ENCODE measurements at places on chromosomes 6 and 20.

DNA sequence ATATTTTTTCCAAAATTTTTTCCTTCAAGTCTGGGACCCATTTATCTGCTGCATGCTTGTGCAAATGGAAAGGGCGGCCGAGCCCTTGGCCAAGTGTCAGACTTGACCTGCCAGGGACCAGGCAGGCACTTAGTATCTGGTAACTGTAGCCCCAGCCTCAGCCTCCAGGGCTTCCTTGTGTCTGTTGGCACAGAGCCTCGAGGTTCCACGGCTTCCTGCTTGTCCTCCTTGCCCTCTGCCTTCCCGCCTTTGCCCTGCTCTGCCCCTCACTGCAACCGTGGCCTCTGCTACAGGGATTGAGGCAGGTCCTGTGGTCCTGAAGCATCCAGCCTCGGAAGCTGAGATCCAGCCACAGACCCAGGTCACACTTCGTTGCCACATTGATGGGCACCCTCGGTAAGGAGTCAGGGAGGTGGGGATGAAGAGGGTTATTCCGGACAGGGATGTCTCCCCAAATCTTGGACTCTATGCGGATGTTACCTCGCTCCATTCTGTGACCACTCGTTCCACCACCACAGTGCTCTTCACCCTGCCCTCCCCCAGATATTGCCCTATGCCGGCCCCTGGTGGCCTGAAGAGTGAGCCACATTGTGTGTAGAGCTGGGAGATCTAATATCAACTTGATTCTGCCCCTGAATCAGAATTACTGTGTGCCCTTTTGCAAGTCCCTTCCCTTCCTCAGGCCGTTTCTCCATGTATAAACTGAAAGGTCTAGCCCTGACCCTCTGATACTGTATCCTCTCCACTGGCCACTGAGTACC, 41.5 kb upstream of the SRF start:
- DNase-seq = no peak

DNA sequence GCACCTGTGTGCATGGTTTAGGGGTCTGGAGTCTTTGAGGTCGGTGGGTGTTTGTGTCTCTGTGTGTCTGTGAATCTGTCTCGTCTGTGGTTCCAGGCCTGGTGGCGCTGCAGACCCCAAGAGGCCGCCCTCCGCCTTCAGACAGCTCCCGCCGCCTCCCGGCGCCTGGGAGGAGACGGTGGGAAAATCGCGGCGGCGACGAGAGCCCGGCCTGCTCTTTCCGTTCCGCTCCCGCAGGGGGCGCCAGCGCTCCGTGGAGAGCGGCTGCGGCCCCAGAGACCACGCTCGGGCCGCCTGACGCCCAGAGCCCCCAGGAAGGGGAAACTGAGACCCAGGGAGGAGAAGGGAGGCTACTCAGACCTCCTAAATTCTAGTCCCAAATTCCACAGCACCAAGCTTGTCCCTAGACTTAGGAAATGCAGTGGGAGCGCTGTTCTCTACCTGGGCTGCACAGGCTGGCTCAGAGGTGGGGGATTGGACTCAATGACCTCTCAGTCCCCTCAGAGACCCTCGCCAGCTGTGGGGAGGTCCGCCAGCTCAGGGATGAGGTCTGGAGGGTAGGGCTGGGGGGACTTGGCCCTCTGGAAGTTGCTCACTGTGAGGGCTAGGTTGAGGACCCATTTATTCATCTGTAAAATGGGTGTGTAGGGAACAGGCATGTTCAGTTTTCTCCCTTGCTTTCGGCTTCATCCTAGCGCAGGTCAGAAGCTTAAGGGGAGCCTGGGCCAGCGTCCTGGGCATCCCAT, 36.9 kb upstream of the BLCAP start:
- no peak for DNase-seq

DNA sequence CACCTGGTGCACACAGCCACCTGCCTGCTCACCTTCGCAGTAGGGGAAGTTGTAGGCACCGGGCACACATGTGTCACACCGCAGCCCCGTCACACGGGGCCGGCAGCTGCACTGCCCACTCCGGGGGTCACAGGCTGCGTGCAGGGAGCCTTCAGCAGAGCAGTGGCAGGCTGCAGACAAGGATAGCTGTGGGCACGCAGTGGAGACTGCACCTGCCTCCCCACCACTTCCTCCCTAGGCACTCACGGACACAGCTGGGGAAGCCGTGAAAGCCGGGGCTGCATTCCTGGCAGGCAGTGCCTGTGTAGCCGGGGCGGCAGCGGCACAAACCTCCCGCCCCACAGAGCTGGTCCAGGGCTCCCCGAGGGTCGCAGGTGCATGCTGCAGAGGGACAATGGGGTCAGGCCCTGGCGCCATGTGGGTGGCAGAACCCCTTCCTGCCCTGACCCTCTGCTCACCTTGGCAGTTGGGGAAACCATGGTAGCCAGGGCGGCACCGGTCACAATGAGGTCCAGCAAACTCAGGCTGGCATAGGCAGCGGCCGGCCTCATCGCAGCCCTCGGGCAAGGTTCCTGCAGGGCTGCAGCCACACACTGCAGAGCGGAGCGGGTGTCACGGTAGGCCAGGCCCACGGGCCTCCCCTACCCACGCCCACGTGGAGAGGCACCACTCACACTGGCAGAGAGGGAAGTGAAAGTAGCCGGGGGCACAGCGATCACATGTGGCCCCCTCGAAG, 29.4 kb downstream of the LAMA5 start:
- DNase-seq = no peak

- DNase-seq = no peak
Observed at GRCh38 chr6:83838727-83839126, 14.4 kb upstream of the RIPPLY2 start.

- DNase-seq = no peak
Observed at GRCh38 chr20:63268671-63269439, 3.8 kb upstream of the ARFGAP1 start.

GRCh38 chr20:15205719-15206118, 868.3 kb upstream of the FLRT3 start:
- DNase-seq = no peak

- DNase-seq = no peak
Observed at GRCh38 chr6:150646228-150646627, 46.5 kb downstream of the PLEKHG1 start.

DNA sequence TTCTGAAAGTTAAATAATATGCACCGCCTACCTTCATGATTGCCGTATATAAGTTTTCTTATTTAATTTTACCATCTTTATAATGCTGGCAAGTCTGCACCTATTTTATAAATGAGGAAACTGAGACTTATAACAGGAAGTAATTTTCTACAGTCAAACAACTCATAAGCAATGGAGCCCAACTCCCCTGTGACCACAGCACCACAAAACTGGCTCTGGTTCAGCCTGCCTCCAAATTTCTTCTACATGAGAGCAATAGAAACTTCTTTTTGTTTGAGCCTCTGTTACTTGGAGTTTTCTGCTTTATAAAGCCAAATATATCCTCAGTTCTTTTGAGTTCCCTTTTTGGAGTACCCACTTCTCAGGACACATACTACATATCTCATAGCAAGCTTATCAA, 131.1 kb upstream of the HSF2 start:
- no peak for DNase-seq

GRCh38 chr20:62266340-62266739, 28.0 kb downstream of the OSBPL2 start:
- DNase-seq = no peak

- peak; percentile 6 for DNase-seq
Observed at GRCh38 chr6:72826037-72826436, 204.2 kb downstream of the KCNQ5 start.

DNA sequence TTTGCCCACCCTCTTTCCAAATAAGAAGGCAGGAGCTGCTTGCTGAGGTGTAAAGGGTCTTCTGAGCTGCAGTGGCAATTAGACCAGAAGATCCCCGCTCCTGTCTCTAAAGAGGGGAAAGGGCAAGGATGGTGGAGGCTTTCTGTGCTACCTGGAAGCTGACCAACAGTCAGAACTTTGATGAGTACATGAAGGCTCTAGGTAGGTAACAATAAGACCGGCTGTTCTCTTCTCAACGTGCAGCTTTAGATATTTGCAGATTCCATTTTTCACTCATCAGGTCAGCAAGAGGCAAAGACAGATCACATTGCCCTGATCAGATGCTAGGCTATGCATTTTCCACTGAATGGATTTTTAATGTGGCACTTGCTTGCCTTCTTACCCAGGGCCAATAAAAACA, at the start of gene FABP7:
Gene FABP7, plus strand, starts transcription at position 50 of the 400 bp plus-strand sequence. Its CDS starts 79 bp downstream, at position 129.
- no peak for DNase-seq

DNA sequence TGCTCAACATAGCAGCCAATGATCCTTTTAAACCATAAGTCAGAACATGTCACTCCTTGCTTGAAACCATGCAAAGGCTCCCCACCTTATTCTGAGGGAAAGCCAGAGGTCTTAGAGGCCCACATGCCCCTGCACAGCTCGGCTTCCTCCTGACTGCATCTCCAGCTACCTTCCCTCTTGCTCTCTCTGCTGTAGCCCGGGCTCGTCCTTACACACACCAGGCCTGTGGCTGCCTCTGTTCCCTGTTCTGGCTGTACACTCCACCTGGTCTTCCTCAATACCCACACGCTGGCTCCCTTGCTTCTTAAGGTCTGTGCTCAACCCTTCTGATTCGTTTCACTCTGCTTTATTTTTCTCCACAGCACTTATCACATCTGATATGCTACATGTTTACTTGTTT, 116.2 kb downstream of the TNFAIP3 start:
- no peak for DNase-seq

- DNase-seq = no peak
Observed at GRCh38 chr6:19041906-19042305, 654.8 kb downstream of the RNF144B start.

DNA sequence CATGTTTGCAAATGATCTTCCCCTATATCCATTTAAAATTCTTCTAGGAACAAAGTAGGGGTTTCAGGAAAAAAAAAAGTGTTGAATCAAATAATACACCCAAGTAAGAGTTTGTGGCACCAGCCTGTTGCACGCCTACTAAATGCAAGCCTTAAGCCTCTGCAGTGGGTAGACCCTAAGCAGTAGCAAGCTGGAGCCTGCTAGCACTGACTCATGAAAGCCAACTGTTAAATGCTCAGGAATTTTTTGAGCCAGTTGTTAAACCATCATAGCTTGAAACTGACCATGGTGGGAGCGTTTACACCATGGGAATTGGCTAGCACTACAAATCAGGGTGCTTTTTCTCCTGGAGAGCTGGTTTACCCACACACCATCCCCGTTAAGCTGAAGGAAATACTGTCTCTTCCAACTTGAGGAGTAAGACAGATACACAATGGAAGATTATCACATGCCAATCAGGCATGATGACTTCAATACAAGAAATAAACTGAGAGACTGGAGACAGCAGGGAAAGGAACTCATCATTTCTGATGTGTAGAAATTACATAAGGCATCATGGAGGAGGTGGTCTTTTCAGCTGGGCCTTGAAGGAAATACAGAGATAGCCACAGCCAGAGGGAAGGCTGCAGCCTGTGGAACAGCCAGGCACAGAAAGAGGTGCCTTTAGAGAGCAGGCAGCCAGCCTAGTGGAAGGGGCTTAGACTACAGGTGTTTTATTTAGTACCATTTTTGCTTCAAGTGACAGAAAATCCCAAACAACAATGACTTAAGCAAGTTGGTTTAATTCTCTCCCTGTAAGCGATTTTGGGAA, 110.8 kb downstream of the SNX5 start:
- no peak for DNase-seq

DNA sequence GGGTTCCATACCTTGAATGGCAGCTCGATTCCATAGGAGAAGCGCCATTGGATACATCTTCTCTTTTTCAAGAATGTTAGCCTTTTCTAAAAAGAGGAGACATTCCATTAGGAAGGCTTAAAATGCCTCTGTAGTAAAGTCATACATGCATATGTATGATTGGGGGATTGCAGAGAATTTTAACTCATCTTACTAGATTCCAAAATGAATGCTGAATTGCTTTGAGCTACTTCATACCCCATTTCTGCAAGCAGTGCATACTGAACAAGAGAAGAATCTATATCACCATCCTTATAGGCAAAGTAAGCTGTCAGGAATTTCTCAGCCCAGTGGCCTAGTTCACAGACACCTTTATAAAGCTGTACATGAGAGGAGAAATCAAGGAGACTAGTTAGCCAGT, 80.3 kb downstream of the NDUFAF5 start:
- DNase-seq = no peak

GRCh38 chr6:156852147-156852857, 75.1 kb downstream of the ARID1B start:
- no peak for DNase-seq

- DNase-seq = no peak
Observed at GRCh38 chr6:2132416-2132815, 113.0 kb downstream of the GMDS start.

- no peak for DNase-seq
Observed at GRCh38 chr20:50298554-50299324, 108.1 kb downstream of the CEBPB start.

DNA sequence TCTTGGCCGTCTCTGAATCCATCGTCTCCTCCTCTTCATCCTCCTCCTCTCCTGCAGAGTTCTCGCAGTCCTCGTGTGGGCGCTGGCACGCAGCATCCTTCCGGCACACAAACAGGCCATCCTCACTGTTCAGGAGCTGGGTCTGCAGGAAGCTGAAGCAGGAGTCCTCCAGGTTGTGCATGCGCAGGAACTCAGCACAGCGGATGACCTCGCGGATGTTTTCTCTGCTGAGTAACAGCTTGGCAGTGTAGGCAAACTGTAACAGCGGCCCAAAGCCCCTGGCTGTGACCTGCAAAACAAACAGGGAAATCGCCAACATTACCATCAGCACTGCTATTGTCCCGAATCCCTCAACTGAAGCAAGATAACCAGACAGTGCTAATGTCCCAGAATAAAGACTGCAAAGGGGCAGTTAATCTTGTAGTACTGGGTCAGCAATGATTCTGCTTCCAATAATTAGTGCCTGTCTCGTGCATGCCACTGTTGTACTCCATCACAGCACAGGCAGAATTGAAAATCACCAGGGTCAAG, 57.4 kb downstream of the GJA10 start:
- DNase-seq = no peak

DNA sequence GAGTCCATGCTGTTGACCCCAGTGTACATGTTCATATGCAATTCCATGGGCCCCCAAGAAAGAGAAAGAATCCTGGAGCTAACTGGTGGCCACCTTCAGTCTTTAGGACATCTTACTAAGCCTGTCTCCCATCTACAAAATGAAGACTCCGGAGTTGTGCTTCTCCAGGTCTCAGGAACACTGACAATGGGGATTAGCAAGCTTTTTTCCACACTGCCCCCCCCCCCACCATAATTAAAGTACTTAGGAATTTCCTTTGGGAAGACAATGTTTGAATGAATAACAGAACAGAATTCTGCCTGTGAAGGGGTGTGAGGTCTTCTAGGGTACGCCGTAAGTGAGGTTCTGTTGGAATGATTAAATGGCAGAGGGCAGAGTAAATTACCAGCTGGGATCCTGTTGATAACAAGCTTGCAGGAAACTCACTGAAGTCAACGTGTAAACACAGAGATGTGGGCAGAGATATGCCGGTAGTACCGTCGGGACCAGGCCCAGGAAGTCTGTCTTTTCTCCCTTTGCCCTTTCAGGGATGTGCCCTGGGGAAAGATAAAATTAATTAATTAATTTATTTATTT, 63.1 kb downstream of the ANKRD6 start:
- no peak for DNase-seq

DNA sequence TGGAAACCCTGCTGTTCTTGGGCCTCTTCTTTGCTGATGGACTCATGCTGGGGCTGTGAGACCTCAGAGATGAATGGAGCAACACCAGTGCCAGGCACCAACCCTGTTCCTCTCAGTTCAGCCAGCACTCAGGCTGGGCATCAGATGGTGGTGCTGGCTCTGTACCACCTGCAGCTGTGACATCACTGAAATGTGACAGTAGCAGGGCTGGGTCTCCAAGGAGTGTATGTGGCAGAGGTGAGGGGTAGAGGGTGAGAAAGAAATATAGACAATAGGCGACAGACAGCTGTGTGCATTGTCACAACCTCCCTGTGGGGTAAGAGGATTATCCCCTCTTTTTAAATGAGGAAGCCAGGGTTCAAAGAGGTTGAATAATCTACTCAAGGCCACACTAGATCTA, at the start of gene TP53TG5:
Gene TP53TG5, minus strand, starts transcription at position 135 of the 400 bp plus-strand sequence. Its CDS starts 89 bp downstream, at position 46.
- DNase-seq = no peak
